ENCODE measurements at places on chromosomes 2 and 18.

DNA sequence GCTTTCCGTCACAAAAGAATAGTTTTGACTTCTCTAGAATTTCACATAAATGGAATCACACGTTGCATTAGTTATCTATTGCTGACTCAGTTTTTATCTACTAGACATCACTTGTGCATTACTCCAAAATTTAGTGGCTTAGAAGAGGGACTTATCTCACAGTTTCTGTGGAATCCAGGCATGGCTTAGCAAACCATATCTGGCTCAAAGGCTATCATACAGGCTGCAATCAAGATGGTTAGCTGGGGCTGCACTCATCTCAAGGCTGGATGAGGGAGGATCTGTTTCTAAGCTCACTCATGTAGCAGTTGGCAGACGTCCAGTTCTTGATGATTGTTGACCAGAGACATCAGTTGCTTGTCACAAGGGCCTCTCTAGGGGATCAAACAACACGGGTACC is 6.6 kb upstream of the DSC3 start:
- DNase-seq: no peak

DNA sequence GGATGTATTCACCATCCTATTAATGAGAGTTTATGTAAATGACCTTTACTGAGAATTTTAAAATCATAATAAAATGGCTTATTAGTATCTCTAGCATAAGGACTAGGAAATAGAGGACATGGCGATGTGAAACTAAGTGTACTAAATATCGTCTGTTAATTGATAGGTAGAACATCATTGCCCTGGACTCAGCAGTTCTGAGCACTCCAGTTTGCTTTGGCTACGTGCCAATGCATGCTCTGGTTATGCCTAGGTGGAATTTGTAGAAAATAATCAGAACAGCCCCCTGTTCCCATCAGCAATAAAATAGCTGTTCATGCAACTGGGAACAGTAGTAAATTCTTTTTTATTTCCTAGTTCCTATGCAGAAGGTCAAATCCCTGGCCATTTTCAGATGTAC is 247.8 kb downstream of the DOK6 start:
- no peak for DNase-seq

- DNase-seq: no peak
Observed at GRCh38 chr2:48890454-48891131, 135.1 kb upstream of the LHCGR start.

GRCh38 chr2:5175231-5175630 is 517.0 kb upstream of the SOX11 start:
- no peak for DNase-seq
